ENCODE measurements at places on chromosomes 16 and 17.

- DNase-seq: no peak
Observed at GRCh38 chr17:45243750-45244149, 18.1 kb downstream of the SPATA32 start.

DNA sequence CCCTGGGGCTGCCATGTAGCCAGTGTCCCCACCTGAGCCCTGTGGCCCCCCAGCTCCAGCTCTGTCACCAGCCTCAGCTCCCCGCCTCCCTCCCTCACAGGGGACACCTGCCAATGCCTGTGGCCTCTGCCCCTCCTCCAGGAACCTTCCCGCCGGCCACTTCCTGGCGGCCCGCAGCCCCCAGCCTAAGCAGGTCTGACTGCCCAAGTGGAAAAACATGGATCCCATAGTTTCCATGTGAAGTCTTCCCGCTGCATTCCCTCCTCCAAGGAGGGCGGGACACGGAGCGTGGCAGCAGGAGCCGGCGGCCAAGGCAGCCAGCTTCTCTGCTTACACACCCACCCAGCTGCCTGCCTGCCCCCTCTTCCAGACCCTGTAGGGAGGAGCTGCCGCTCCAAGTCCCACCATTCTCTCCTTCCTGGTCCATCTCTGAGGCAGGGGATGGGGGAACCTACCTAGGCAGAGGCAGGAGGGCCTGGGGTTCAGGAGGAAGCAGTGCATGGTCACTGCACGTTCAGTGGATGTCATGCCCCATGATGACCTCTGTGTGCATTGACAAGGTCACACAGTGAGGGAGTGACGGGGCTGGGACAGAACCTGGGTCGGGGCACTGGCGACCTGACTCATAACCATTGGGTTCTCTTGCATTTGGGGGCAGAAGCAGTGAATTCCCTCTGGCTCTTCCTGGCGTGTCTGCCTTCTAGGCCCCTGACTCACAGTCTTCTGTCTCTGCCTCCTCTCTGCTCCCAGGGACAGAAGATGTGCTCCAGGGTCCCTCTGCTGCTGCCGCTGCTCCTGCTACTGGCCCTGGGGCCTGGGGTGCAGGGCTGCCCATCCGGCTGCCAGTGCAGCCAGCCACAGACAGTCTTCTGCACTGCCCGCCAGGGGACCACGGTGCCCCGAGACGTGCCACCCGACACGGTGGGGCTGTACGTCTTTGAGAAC is 8.7 kb downstream of the VASN start:
- DNase-seq: no peak

DNA sequence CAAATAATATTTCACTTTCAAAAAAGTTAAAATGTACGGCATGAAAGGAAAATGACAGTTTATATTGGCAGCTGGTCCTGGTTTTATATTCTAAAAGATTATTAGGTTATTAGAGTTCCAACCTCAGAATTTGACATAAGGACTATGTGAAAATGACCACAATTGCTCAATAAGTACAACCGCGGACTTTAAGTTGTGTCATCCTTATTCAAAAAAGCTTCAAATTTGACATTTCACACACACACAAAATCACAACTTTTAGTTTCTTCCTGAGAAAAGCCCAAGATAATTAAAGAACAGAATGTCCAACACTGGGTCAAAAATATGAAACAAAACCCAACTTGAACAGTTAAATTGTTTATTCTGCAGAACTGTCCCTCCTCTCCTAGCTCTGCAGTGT is 133.2 kb upstream of the AXIN2 start:
- no peak for DNase-seq

- no peak for DNase-seq
Observed at GRCh38 chr17:41211845-41212466, 14.5 kb upstream of the KRTAP9-2 start.
